ENCODE measurements at places on chromosomes 6 and 20.
A peak's percentile ranks its signal among the peaks of the same experiment; 100 is the strongest.

DNA sequence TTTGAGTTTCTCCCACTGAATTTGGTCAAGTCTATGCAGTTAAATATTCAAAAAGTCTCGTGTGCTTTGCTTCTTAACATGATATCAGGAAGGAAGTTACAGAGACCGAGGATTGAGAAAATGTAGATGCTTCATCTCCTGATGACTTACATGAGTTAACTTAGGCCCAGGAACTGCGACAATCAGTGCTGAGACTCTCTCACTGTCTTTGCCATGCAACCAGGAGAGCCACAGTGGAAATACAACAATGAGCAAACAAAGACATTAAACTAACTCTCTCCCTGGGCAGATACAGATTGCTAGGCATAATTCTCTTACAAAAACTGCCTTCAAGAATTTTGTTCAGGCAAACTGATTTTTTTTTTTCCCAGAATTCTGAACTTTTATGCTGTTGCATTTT, 440.6 kb upstream of the EPHA7 start:
- DNase-seq, result no peak

DNA sequence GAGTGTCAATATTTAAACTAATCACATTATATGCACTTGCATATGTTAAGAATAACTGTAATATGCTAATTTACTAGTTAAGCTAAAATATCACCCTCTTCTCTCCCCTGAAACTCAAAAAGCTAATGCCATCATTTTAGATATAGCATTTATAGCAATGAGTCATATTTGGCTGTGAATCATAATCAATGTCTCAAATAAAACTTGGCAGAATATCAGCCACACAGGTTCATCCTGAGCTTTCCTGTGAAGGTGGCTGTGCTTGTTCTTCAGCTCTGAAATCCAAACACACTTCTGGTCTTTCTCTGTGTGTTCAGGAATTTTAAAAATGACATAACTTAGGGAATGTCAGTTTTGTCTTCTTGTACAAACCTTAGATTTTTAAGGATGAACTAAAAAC, 12.8 kb upstream of the PNRC1 start:
- DNase-seq, result no peak

GRCh38 chr6:1494671-1495070, 105.3 kb downstream of the FOXF2 start:
- DNase-seq, result no peak

DNA sequence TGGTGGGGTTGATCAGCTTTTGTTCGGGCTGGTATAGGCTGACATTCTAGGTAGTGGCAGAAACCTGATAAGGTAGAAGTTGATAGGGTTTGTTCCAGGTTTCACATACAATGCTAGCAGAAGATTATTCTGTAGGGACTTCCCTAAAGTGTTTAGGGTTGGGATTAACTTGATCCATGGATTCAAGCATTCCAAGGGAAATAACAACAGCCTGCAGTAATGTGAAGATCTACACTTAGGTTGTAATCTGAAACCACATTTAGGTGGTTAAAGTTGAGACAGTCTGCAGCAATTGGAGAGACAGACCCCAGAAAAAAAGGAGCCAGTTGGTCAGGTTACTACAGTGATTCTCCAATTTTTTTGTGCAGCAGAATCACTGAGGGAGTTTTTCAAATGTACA, 56.1 kb downstream of the GJA1 start:
- DNase-seq, result no peak

DNA sequence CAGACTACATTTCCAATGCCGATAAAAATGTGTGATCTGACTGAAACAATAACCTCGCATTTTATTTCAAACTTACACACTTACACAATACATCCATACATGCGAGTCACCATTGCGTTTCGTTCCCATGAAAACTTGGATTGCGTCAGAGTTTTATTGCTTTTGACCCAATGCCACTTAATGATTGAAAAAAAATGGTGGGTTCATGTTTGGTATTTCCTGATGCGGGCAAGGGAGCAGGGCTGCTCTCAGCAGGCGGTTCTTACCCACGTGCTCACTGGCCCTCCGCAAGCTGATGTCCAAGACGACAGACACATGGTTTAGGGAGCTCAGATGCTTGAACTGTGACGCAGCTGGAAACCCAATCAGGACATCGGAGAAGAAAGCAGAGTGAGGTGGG, 281.0 kb upstream of the SULF2 start:
- DNase-seq, result peak; percentile 89

DNA sequence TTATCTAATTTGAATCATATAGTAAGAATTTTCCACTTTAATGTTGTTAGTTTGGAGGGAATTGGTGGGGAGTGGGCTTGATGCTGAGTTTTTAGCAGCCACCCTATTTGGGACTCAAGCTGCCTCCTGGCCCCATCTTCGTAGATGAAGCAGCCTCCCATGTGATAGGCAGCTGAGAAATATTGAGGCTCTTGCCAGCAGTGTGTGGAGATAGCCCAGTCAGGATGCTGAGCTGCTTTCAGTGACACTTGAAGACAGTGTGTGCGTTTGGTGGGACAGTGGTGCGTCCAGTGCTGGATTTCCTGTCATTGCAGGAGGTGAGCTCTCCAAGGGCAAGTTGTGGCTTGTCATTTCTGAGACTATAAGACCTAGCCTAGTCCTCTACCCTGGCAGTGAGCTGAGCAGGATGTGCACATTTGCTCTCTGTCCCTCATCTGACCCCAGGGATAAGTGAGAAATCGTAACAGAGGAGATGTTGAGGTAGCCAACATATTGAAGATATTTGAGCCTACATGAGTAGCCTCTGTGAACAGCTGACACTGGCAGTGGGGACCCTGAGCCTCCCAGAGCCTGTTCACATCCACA, 47.9 kb upstream of the RNF8 start:
- no peak for DNase-seq

GRCh38 chr6:22350109-22350508, 53.3 kb upstream of the PRL start:
- no peak for DNase-seq

GRCh38 chr6:79313254-79313653, 78.8 kb upstream of the HMGN3 start:
- no peak for DNase-seq

GRCh38 chr6:35392111-35392702, 49.8 kb downstream of the PPARD start:
- no peak for DNase-seq

DNA sequence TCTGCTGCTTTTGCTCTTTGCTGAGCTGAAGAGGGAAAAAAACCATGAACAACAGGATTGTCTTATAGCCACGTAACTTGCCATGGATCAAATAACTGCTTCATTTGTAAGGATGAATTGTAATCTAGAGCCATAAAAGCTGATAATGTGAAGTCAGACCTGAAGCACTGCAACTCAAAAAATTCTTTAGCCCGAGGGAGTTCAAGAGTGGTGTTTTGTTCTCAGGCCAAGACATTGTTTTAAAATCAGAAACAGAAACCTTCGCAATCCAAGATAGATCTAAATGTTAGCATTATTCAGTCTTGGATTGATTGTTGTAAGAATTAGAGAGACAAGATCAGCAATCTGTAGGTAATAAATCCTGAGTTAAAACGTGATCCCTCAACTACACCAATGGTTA, at the start of gene TRAPPC3L:
TRAPPC3L (minus strand) TSS at position 34 of the 400 bp plus-strand sequence. CDS start 170 bp downstream, outside the sequence.
- DNase-seq, result no peak

DNA sequence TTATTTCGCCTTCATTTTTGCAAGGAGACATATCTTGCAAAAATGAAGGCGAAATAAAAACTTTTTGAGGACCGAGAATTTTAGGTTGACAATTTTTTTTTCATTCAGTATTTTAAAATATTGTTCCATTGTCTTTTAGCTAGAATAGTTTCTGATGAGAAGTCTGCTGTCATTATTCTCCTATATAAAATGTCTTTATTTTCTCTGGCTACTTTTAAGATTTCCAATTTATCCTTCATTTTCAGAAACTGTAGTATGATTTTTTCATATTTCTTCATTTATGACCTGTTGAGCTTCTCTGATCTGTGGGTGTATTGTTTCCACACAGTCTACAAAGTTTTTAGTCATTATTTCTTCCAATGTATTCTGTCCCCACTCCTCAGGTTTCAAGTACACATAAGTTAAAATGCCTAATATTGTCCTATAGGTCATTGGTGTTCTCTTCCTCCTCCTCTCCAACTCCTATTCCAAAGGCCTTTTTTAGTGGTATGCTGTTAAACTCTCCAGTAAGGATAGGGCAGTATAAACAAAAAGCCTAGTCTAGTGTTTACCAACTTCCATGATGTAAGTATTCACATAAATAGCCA, 15.7 kb downstream of the AHI1 start:
- peak; percentile 25 for DNase-seq

- DNase-seq, result no peak
These were observed 432.8 kb downstream of the HDGFL1 start for GRCh38 chr6:23002044-23002619.

- peak; percentile 97 for DNase-seq
These were observed 102.1 kb downstream of the CEBPB start for GRCh38 chr20:50292591-50293283.

DNA sequence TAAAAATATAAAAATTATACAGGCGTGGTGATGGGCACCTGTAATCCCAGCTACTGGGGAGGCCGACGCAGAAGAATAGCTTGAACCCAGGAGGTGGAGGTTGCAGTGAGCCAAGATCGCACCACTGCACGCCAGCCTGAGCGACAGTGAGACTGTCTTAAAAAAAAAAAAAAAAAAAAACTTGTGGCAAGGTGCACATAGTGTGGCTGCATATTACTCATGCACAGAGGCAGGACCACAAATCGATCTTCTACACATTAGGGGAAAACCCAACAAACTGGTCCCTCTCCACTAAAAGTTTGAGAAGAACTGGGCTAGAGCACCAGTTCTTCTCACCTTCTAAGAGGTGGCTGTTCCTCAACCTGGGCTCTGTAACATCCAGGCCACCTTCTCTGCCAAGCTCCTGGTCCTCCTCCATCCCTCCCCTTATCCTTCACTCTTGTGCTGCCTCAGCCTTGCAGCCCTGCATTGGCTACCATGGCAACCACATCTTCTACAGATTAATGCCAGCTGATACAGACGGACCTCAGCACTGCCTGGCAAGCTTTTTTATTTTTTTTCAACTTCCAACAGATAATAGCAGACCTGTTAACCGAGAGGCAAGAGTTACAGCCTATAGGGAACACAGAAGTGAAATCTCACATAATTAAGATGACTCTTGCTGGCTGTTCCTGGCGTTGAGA, 88.0 kb downstream of the ATP9A start:
- DNase-seq, result no peak

DNA sequence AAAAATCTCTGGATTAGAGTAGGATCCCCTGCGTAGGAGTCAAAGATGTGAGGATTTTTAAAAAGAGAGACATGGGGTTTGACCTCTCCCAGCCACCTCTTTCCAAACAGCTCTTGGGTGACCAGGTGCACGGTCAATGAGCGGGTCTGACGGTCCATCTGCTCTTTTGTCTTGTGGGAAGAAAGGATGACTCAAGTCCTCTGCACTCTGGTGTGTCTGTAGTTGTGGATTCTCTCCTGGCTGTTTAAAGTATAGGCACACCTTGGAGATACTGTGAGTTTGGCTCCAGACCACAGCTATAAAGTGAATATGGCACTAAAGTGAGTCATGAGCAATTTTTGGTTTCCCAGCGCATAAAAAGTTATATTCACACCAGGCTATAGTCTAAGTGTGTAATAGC, 209.8 kb downstream of the BMP7 start:
- DNase-seq, result no peak

GRCh38 chr6:163605385-163606097, 191.0 kb downstream of the QKI start:
- no peak for DNase-seq

- no peak for DNase-seq
These were observed 194.8 kb downstream of the CDKAL1 start for GRCh38 chr6:20729086-20729485.

- no peak for DNase-seq
These were observed 109.7 kb upstream of the NAA20 start for GRCh38 chr20:19907326-19908056.

GRCh38 chr20:35511814-35512420, 17.5 kb downstream of the C20orf173 start:
- DNase-seq, result peak; percentile 42

GRCh38 chr6:120378582-120379220, 955.6 kb downstream of the TBC1D32 start:
- peak; percentile 9 for DNase-seq

- no peak for DNase-seq
These were observed 245.8 kb upstream of the SULF2 start for GRCh38 chr20:48031122-48031521.

GRCh38 chr20:5141615-5142014, 14.8 kb downstream of the CDS2 start:
- DNase-seq, result no peak

DNA sequence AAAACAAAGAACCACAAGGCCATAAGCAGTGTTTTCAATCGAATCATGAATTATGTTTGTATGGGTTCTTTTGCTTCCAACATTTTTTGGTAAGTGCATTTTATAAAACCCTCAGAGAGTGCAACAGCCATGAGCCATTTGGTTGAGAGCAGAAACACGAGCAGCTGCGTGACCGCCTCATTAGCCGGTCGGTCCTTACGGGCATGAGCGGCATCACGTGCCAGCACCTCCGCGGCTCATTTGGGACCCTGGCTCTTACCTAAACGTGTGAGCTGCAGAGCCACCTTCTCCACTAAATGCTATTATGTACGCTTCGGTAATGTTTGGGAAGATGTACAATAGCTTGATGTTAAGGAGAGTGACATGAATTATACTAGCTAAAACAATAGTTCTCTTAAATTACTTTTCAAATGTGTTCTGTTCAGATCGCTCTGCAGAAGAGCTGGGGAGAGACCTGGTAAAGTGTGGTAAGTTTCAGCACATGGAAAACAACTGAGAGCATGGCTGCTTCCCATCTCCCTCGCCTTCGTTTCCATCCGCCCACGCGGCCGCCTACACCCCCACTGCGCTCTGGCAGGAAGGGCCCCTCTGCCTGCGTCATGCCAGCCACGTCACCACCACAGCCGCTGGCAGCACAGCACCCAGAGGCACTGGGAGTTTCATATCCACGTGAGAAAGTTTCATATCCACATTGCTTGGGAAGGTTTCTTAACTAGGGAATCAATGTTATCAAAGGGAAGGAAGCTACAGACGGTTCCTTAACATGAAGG, 23.7 kb upstream of the PDE10A start:
- no peak for DNase-seq

- peak; percentile 17 for DNase-seq
These were observed 903.4 kb upstream of the FLRT3 start for GRCh38 chr20:15240801-15241200.

- no peak for DNase-seq
These were observed 30.0 kb upstream of the FBXL4 start for GRCh38 chr6:98977671-98978292.

DNA sequence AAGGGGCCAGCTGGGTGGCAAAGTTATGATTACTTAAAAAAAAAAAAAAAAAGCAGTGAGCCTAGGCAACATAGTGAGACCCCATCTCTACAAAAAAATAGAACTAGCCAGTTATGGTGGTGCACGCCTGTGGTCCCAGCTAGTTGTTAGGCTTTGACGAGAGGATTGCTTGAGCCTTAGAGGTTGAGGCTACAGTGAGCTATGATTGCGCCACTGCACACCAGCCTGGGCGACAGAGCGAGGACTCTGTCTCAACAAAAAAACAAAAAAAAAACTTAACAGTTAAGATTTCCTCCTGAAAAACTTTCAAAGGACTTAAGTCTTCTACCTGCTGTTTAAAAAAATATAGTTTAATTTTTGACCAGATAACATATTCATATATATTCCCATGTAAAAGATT, 2.4 kb downstream of the GTSF1L start:
- DNase-seq, result no peak

Measured in AG10803 (cell line).